ENCODE measurements at places on chromosomes 2 and 18.

DNA sequence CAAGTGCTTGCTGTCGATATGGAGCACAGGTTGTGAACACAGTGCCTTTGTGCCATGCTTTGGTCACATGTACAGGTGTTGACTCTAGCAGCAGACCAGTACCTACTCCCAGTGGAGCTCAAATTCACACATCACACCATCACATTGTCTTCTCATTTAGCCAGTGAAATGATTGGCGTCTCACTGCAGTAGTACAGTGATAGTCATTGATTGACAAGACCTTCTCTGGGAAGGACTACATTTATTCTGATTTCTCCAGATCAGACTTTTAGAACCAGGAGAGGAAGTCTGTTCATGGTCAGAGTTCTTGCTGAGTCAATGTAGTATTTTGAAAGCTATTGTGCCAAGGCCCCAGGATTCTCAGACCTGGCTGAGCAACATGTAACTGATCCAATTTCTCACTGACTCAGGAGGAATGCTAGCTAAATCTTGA lies 75.2 kb downstream of the FMNL2 start:
- no peak for DNase-seq

DNA sequence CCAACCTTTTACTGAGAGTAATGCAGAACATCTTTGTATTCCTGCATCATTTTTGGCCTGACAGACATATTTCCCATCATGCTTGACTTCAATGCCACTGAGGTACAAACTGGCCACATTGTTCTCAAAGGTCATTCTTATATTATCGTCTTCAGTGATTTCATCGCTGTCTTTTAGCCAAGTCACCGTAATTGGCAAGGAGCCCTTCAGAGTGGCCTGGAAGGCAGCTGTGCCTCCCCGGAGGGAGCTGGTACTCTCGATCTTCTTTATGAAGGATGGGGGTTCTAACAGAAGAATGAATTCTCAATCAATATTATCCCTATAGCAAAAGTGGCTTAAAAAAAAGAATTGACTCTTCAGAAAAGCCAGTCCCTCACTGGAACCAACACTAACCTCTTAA lies 75.9 kb downstream of the TTN start:
- DNase-seq, result no peak

- DNase-seq, result no peak
Measured at GRCh38 chr2:176415174-176415895, 146.1 kb downstream of the MTX2 start.

GRCh38 chr2:147495734-147496133 lies 349.1 kb upstream of the ACVR2A start:
- no peak for DNase-seq

- no peak for DNase-seq
Measured at GRCh38 chr2:146634230-146635097, 1210.4 kb upstream of the ACVR2A start.

- DNase-seq, result no peak
Measured at GRCh38 chr2:203498161-203498560, 36.9 kb downstream of the RAPH1 start.

DNA sequence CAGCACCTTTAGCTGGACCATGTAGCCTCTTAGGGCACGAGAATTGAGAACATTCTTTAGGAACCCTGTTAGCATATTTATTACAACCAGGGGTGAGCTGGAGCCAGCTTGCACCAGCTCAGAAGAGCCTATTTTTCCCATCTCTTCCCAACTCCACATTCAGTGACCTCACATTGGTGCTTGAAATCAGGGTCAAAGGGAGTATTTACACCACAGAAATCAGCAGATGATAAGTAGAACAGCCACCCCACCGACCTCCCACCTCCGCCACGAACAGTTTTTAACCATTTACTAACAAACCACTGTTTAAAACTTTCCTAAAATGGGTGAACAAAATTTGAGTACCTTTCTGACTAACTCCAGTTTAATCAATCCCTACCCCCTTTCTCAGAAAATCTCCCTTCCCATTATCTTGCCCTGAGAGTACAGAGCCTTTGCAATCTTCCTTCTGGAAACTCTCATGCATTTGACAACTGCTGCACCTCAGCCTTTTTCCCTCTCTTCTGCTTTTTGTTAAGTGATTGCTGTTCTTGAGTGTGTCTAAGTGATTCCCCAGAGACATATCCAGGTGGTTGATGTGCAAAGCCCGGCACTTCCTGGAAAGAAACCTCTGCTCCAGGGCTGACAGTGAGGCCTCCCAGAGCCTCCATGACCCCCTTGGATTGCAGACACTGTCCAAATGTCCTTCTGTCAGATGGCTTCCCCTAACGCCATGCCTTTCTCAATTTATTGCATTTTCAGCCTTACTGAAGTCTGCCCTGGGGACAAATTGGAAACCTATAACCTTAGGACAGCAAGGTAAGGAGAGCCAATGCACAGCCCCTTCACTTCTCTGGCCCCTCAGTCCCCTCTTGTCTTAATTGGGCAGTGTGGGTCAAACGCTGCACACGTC lies 389.5 kb upstream of the TNP1 start:
- DNase-seq, result no peak

- no peak for DNase-seq
Measured at GRCh38 chr2:102975996-102976975, 214.5 kb downstream of the TMEM182 start.

DNA sequence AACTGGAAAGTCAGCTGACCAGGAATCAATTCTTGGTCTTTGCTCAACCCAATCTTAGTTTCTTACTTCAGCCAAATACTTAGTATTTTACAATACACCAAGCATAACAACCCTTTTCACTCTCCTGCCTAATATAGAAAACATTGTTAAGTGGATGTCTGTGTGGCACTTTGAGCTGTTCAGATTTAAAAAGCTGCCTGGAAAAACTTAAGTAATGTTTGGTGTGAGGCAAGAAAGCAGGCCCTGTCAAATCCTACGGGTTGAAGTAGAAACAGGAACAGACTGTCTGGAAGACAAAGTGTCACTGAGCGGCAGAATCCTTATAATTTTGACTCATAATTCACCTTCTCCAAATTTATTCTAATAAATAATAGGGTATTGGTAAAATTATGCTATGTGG lies 37.1 kb upstream of the FRZB start:
- DNase-seq, result no peak

- no peak for DNase-seq
Measured at GRCh38 chr2:136253288-136254004, 135.5 kb upstream of the CXCR4 start.

DNA sequence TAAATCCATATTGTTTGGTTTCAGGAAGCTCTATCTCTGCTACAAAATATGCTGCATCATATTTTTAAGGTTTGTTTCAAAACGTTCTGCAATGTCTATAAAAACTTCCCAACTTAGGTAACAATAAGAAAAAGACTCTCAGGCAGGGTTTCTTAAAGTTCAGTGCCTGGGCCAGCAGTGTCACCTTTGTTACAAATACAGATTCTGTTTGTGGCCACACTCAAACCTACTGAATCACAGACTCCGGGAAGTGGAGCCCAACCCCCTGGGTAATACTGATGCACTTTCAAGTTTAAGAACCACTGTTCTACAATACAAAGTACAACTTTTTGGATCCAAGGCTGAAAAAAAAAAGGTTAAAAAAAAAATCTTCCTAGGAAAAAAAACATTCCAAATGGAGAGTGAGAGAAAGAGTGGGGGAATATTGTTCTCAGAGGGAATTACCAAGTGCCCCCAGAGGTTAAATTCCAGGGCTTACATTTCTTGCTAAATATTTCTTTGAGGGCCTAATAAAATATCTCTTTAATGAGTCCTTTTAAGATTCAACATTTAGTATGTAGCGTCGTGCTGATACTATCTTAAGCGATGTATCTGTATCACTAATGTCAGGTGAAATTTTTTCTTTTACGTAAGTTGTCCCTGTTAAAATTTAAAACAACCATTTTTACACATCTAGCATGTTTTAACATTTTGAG lies 476.7 kb downstream of the TXNL1 start:
- DNase-seq, result no peak

GRCh38 chr2:104656571-104657163 lies 197.2 kb upstream of the POU3F3 start:
- no peak for DNase-seq

DNA sequence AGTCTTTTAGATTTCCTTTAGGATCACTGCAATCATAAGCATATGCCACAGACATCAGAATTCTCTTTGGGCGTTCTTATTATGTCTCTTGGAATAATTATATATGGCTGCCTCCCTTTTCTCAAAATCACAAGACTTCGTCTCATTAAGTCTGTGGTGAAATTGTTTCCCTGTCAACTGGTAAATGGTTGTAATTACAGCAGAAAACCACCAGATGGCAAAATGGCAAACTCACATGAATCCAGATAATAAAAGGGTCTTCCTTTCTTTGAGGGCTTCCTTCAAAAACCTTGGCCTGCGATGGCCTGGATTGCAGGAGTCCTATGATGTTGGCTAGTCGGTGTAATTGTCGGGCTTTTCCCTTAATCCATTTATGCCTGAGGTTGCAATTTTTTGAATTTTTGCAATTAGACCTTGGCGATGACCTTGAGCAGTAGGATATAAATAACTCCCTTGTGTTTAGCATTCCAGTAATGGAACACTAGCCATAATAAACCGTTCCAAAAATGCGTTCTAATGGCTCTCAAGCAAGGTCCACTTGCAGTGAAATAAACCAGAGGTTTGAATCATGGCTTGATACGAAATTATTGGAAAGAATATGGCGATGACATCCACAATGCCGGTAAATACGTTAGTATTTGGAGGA lies 656.4 kb downstream of the MBD2 start:
- DNase-seq, result no peak

DNA sequence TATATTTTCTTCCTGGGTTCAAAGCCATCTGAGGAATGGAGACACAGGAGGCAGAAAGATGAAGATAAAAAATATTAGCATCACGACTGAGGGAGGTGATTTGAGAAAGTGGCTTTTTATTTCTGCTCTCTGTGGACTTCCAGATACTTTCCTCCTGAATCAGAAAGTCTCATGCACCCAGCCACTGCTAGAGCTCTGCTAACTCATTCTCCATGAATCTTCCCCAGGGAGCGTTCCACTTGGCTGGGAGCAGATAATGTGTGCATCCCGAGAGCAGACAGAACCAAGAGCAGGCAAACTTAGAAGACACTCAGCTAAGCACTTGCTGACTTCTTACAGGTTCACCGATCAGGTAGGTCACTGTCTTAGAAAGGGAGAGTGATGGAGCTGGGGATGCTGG lies 264.1 kb upstream of the THUMPD2 start:
- DNase-seq, result no peak

- no peak for DNase-seq
Measured at GRCh38 chr18:36771245-36771644, 57.6 kb downstream of the TPGS2 start.

GRCh38 chr2:157194097-157194688 lies 63.3 kb upstream of the GALNT5 start:
- no peak for DNase-seq

DNA sequence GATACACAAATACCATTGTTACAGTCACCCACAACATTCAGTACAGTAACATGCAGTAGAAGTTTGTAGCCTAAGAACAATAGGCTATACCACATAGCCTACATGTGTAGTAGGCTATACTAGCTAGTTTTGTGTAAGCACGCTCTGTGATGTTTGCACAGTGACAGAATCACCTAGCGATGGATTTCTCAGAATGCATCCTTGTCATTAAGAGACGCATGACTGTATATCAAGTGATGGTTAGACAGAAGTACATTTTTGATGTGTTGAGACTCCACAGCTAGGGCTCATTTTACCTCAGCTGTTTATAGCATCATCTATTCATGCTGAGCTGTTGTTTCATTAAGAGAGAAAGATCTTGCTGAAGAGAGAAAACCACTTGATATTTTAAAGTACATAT lies 19.4 kb downstream of the PLEKHA3 start:
- no peak for DNase-seq

DNA sequence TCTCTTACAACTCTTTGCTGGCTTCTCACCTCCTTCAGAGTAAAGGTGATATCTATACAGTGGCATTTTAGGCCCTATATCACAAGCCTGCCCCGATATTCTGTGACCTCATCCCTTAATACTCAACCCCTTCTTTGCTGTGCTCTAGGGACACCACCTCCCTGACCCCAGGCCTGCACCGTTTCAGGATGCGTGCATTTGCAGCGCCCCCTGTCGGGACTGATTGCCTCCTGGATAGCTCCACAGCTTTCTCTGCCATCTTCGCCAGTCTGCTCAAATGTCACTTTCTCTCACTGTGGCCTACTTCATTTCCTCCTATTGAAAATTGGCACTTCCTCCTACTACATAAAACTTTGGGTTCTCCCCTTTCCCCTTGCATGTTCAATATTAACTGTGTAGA lies 289.6 kb downstream of the SOCS6 start:
- DNase-seq, result no peak

- no peak for DNase-seq
Measured at GRCh38 chr2:225670111-225670974, 270.8 kb downstream of the NYAP2 start.

- no peak for DNase-seq
Measured at GRCh38 chr2:15159751-15160177, 401.4 kb downstream of the NBAS start.

DNA sequence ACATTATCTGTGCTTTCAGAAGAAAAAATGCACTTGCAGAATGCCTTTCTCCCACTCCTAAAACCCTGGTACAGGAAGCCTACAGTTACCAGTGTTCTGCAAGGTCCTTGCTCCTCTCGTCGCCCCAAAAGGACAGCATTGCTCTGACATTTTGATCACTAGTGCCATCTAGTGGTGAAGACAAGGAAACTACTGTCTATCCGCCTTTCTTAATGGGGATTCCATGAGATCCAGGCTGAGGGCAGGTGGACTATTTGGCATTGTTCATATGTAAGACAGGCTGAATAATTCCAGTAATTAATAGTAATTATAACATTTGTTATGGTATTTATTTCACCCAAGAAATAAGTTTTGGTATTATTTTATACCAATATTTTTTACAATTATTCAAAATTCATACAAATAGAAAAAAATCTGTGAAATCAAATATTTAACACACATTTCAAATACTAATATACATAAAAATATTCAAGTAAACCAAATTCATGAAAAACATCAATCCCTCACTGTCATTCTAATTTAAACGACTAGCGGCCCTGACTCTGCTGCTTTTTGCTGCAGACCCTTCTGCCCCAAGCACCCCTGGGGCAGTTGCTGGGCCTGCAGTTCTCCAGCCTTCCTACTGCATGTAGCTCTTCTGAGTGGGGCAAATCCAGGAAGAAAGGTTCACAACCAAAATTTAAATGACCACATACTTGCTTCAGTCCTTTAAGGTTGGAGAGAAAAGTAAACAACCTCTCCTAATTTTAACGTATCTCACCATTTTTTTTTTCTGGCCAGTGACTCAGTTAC lies 19.0 kb downstream of the TPGS2 start:
- peak; percentile 22 for DNase-seq

DNA sequence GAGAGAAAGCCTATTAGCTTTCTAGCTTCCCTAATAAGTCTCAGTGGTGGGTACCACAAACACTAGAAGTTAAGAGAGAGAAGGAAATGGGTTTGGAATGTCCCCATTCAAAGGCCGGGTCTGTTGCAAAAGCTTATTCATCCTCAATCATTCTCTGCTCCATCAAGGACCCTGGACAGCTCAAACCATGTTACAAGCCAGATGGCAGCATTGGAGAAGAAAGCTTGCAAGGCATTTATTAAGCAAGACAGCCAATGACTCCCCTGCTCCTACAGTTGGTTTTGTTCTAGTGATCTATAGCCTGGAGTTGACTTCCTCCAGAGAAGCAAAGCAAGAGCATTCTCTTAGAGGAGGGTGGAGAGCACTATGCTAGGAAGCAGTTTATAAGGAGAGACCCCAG lies 86.9 kb upstream of the LMAN1 start:
- DNase-seq, result no peak

GRCh38 chr2:162072181-162072702 lies 1.8 kb downstream of the DPP4 start:
- DNase-seq, result no peak
